ENCODE measurements at places on chromosomes 3 and 15.

DNA sequence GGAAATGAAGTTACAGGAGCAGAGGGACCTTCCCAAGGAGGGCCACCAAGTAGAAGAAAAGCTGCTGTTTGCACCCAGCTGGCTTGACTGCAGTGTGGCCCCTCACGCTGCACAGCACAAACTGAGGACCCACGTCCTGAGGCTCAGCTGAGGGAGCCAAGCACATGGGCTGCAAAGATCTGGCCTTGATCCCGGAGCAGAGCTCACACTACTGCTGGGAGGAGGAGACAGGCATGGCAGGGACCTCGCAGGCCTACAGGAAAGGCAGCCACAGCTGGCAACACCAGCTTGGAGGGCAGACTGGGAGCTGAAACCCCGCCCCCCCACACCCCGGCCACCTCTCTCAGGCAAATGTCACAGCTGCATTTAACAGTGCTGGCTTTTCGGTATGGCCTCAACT is 39.7 kb downstream of the KLHL25 start:
- no peak for DNase-seq

- peak; percentile 85 for DNase-seq
Observed at GRCh38 chr3:27681249-27681748, 40.8 kb downstream of the EOMES start.

DNA sequence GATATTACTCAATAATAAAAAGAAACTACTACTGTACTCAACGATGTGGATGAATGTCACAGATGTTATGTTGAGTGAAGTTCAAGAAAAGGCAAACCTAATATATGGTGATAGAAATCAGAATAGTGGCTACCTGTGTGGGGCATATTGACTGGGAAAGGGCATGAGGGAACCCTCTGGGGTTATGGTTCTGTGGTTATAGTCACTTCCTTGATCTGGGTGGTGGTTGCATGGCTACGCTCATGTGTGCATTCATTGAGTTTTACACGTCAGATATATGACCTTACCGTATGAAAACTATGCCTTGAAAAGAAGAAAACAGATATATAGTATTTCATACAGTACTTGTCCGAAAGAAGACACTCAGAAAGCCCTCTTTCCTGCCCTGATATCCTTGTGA is 331.0 kb upstream of the LRRFIP2 start:
- no peak for DNase-seq

DNA sequence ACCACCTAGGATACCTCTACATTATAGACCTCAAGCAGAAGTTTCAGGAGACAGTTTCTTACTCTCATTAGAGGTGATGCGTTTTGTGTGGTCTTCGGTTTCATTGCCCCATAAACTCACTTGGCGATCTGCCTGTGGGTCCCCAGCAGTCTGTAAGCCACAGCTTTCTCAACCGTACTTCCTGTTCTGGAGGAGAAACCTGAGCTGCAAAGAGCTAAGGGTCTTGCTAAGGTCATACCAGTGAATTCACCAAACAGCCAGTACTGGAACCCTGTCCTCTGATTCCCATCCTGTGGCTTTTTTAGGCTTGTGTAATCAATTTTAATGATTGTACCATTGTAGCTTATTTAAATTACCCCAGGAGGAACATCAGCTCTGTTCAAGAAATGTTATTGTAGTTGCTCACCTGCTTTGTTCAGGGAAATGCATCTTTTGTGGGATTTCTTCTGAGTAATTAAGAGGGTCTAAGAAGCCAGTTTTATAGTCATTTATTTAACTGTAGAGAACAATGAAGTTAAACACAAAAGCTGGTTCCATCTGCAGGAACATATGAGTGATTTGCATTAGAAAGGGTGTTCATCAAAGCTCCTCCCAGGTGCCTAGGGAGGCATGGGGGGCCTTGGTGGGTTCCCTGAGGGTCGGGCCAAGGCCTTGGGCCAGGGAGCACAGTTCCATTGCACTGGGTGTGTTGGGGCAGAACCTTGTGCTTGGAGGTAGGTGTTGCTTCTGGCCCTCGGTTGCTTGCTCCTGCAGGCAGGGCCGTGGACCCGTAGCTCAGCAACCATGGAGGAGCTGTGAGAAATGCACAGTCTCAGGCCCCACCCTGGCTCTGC is 69.6 kb downstream of the APBA2 start:
- peak; percentile 97 for DNase-seq

- no peak for DNase-seq
Observed at GRCh38 chr3:11908981-11909698, 62.5 kb upstream of the TAMM41 start.

- peak; percentile 74 for DNase-seq
Observed at GRCh38 chr15:84734794-84735479, 13.5 kb upstream of the ZNF592 start.

DNA sequence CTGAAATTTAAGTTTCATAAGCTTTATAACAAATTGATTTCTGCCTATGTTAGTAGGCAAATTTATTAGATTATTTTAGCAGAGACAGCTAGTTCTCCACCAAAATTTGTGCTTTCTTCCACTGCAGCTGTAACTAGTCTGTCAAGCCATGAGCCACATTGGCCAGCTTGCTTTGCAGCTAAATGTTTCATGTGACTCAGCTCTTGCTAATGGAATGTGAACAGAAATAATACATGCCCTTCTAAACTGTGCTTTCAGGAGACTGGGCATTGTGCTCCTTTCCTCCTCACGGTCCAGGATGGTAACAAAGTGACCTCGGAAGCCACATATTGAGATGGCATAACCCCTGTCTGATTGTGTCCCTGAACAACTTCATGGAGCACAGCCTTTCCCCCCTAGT is 51.3 kb upstream of the KPNA4 start:
- no peak for DNase-seq

DNA sequence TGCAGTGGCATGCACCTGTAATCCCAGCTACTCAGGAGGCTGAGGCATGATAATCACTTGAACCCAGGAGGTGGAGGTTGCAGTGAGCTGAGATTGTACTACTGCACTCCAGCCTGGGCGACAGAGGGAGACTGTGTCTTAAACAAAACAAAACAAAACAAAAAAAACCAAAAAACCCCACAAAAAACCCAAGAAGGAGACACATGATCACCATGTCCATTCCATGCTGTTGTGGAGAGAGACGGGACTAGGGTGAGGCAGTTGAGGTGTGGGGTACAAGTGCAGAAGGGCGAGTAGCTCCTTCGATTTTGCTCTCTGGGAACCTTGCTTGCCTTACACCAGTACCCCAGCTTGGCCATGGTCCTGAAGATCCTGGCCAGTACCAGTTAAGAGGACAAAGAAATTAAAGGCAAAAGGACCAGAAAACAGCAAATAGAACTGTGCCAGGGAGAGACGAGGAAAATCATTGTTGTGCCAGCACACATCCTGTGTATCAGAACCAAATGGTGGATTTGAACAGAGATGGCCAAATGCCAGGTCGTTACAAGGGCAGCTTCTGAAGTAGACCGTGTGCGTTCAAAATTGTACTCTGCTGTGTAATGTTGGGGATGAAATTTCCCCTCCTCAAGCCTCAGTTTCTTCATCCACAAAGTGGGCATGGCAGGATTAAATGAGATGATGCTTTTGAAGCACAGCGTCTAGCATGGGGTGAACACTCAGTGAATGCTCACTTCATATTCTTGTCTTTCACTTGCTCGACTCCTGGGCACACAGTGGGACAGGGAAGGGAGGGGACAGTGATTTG is 42.9 kb upstream of the CTSH start:
- no peak for DNase-seq

DNA sequence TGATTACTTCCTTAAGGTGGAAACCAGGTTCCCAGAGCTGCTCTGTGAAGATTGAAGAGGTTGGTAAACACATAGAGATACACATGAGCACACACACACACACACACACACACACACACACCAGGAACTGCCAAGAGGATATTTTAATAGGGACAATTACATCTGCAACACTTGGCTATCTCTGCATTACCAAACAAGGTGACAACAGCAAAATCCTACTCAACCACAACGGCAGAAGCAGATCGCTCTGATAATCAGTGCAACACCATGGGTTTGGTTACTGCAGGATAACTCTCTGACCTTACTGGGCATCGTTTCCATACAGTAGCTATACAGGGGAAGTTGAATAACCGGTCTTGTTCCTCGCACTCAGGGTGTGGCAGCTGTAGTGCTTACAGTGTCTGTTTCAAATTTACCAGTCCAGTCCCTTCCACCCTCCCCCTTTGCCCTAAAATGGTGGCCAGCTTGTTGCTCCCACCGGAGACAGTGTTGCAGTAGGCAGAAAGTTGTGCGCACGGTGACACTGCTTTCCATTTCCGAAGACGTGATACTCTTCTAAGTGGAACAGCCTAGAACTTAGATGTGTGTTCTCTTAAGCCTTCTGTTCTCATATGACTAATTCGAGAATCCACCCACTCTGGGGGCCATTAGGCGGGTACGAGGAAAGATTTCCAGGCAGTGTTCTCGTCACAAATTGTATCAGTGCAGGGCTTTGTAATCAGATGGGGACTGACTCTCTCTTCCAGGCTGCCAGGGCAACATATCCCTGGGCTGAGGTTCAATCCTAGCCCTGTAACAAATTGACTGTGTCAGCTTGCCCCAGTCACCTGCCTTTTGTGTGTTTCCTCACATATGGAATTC is 176.2 kb downstream of the P3H2 start:
- DNase-seq: no peak

- no peak for DNase-seq
Observed at GRCh38 chr3:43624619-43625305, 3.0 kb upstream of the ANO10 start.

DNA sequence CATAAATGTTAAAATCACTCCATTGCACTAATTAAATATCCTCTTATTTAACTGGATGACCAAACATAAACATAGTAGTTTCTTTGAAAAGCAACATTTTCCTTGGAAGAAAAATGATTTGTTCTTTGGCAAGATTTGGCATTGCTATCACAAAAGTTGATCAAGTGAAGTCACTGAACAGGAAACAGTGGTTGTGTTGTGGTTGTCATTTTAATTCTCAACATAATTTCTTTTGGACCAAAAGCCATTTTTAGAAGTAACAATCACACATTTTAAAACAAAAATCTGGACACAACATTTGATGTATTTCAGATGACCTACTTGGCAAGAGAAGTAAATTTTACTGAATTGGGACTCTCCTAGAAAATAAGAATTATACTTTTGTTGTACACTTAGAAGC is 872.3 kb downstream of the ROBO1 start:
- DNase-seq: no peak

GRCh38 chr15:70479785-70480184 is 283.6 kb downstream of the UACA start:
- no peak for DNase-seq

DNA sequence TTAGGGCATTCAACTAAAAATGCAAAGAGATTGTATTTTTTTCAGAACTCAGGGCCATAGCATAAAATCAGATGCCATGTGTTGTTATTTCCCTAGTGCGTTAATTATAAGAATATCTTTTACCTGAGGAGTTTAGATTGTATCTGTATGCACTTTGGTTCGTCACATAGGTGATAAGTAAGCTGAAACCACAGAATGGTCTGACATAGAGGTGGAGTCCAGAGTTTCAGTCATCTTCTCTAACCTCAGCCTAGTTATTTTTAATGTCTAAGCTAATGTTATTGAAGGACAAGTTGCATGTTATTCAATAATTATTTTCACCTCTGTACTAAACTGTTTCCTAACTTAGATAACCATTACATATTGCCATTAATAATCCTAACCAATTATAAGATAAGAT is 27.1 kb upstream of the CNTN4 start:
- no peak for DNase-seq

GRCh38 chr3:7964899-7965298 is 536.7 kb upstream of the LMCD1 start:
- DNase-seq: no peak

- DNase-seq: no peak
Observed at GRCh38 chr3:46019707-46020106, 7.6 kb downstream of the XCR1 start.

- no peak for DNase-seq
Observed at GRCh38 chr3:4681301-4681700, 188.2 kb downstream of the ITPR1 start.

DNA sequence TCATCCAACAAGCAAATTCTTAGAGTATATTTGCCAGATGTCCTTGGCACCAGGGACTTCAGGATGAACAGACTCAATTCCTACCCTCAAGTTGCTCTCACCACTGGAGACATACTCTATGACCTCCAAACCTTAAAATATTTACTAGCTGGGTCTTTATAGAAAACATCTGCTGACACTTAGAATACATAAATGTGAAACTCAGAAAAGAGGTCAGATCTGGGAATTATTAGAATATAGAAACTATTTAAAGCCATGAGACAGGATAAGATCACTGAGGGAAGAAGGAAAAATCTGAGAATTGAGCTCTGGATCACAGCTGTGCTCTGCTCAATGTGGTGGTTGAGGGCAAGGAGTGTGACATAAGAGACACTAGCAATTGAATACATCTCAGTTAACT is 695.4 kb upstream of the UBE2E2 start:
- DNase-seq: no peak

- no peak for DNase-seq
Observed at GRCh38 chr15:36882487-36883131, 217.7 kb downstream of the MEIS2 start.

DNA sequence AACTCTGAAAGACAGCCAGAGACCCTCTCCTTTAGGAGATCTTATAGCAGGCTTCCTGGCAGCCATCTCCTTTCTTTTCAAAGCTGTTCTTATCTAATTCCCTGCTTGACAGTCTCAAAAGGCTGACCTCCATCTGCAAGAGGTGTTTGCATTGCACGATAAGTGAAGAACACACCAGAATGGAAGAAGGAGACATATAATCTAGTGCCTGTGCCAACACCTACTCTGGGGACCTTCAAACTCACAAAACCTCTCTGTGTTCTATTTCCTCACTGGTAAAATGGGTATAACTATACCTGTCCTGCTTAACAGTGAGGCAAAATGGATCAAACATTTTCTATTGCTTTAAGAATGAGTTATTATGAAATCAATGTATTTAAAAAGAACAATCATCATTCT is 65.0 kb downstream of the WDR72 start:
- no peak for DNase-seq

DNA sequence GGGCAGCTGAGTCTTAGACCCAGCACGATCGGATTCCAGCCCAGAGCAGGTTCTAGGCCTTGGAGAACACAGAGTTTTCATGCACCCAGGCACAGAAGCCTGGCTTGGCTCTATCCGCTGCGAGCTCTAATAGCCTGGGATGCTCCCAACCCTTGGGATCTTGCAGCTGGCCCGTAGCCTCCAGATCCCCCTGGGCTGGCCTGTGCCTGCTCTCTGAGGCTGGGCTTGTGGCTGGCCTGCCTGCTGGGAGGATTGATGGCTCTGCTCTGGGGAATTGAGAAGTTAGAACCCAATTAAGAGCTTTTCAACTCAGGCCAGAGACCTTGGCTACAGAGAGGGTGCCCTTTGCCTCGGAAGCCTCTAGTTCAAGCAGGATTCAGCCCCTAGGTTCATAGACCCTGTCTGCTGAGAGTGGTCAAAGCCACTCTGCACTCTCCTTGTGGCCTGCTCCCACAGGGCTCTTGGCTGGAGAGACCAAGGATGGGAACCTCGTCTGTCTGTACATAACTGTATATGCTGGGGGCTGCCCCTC is 64.4 kb downstream of the MAGEF1 start:
- no peak for DNase-seq

- no peak for DNase-seq
Observed at GRCh38 chr15:70826634-70827033, 27.3 kb downstream of the LARP6 start.

- DNase-seq: no peak
Observed at GRCh38 chr3:154973851-154974250, 106.3 kb upstream of the MME start.

- DNase-seq: peak; percentile 83
Observed at GRCh38 chr3:125594125-125594524, 1.2 kb downstream of the OSBPL11 start.
